Effector memory CD4-positive, alpha-beta T cell (primary cell): ENCODE measurements at places on chromosomes 6 and 20.

DNA sequence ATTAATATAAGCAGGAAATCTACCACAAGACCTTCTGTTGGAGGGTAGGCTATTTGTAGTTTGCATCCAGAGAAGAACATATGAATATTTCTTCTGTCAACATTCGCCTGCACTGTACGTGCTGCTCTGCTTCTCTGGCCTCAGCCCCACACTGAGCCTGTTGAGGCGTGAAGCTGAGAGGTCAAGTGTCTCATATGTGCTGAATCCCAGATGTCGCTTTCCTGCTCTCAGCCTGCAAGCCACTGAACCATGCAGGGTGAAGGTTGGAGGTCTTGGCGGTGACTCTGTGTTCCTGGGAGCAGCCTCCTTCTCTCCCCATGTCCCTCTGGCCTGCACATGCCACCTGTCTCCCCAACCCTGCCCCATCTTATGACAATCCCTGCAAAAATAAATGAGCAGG lies 83.6 kb downstream of the TMEM170B start:
- no peak for DNase-seq

DNA sequence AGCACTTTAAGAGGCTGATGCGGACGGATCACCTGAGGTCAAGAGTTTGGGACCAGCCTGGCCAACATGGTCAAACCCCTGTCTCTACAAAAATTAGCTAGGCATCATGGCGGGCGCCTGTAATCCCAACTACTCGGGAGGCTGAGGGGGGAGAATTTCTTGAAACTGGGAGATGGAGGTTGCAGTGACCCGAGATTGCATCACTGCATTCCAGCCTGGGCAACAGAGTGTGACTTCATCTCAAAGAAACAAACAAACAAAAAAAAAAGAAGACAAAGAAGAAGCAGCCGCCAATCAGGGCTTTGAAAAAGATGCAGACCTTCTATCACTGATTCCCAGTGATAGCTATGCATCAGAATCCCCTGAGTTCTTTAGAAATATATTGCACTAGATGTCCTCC lies 56.8 kb downstream of the COL9A1 start:
- DNase-seq: no peak

- no peak for DNase-seq
These were observed 125.0 kb upstream of the HDGFL1 start for GRCh38 chr6:22444330-22444729.

- DNase-seq: no peak
These were observed 104.8 kb upstream of the KCNG1 start for GRCh38 chr20:51127713-51128112.

DNA sequence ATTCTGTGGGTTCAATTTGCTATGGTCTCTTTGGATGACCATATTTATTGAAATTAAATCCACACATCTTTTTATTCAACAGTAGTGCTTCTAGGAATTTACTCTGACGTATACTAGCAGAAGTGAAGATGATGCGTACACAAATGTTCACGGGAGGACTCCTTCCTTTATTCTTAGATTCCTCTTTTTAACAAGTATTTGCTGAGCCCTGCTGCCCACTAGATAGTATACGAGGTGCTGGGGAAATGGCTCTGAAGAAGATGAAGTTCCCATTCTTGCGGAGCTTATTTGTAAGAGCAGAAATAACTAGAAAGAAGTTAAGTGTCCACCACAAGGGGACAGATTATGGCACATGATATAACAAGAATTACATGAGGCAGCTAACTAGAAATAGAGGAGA lies 145.2 kb downstream of the DOK5 start:
- DNase-seq: no peak
